ENCODE measurements at places on chromosomes 13 and 19.

DNA sequence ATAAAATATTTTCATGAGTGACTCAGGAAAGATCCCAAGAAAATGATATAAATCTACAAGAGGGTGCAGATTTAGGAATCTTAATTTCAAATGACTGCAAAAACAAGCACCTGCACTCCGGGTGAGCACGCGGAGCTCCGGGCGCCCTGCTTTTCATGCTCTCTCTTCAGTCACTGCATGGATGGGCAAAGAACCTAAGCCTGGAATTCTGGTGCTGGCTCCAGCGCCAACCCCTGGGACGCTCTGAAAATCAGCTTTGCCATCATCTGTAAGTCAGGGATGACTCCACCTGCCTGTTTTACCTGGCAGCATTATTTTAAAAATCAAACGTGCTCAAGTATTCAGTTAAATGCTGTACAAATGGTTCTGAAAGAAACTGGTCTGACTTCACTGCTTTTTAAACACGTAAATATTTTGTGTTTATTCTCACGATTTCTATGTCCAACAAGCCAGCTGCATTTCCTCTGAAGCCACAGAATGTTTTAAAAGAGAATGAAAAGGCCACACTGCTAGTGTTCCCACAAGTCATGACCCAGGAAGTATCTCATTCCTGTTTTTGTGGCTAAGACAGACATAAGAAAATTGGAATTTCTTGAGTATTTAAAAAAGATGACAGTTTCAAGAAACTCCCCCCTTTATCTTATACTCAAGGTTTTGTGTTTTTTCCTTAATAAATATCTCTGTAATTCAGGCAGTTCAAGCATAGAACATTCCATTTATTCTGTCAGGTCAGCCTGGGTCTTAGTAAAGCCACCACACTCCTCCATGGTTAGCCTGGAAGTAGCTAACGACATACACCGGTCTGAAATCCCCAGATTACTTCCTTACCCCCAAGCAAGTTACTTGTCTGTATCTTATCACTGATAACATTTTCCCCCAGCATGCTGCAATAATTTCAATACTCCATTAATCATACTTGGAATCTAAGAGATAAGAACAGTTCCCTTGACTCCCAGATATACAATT, 81.1 kb downstream of the COL4A1 start:
- no peak for DNase-seq

GRCh38 chr13:46297361-46297811, 85.7 kb downstream of the LRRC63 start:
- no peak for DNase-seq

- DNase-seq, result no peak
These were observed 89.0 kb downstream of the CDK8 start for GRCh38 chr13:26342898-26343297.

DNA sequence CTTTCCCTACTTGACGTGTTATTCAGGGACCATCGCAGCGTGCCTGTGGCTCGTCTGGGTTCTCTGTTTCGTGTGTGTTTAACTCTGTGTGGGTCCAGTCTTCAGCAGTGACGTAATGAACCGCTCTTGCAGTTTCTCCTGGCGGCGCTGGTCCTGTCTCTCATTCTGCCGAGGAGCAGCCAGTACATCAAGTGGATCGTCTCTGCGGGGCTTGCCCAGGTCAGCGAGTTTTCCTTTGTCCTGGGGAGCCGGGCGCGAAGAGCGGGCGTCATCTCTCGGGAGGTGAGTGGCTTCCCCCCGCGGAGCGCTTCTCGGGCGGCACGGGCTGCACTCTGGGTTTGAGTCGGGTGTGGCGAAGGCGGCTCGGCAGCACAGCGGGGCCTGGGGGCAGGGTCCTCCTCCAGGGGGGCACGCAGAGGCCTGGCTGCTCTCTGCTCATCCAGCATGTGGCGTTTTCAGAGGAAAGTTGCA, 36.3 kb upstream of the TFDP1 start:
- DNase-seq, result no peak

DNA sequence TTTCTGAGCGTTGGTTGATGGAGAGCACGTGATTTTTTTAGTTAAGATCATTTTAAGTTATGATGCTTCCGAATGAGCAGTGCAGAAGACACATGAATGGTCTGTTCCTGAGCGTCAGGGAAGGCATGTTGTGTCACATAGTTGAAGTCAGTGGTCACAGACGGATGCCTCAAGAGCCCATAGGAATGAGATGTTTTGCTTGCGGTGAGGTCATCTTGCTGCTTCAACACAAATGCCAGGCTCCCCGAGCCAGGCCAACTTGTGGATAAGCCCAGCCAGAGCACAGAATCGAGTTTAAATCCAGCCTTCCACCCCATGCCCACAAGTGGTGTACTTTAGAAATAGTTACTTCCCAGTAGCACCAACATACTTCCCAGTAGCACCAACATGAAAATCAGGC, 5.4 kb downstream of the UPF3A start:
- DNase-seq, result no peak

GRCh38 chr13:71922194-71922593, 55.2 kb upstream of the DACH1 start:
- DNase-seq, result no peak

DNA sequence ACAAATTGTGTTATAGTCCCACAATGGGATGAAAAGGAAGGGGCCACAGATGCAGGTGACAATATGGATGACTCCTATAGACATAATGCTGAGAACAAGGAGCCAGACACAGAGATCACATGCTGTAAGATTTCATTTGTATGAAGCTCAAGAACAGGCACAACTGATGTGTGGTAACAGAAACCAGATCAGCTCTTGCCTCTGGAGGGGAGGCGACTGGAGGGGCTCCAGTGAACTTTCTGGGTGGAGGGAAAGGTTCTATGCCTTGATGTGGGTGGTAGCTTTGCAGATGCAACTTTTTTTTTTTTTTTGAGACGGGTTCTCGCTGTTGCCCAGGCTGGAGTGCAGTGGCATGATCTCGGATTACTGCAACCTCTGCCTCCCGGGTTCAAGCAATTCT, 6.0 kb upstream of the RABAC1 start:
- DNase-seq, result no peak

DNA sequence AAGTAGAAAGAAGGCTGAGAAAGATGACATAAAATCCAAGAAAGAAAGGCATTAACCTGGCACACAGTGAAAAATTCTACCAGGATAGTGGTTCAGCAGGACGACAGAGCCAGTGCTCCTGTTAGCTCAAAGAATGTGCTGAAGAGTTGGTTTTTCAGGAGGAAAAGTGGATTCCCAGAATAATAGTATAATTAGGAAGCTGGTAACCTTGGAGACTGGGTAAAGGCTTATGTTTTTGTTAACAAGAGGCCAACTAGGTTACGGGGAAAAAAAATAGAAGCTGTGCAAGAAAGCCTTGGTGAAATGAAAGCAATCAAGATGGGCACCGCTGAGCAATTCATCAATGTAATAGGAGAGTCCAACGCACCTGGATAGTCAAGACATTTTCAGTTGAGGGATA, 54.7 kb downstream of the SLC15A1 start:
- no peak for DNase-seq

DNA sequence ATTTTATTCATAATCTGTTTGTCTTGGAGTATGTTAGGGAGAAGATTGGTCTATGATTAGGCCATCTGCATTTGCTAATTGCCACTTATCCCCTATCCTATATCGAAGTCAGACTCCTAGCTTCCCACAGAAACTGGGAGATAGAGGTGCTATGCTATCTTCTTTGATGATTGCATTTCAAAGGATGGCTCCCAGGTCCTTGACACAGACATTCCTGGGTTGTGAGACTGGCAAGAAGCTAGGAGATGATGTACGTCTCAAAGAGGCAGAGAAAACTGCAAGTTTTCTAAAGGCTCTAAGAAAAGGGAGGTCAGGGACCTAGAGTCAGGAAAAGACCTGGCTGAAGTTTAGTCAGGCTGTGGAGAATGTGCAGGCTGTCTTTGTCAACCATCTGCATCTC, 1251.9 kb downstream of the PCDH17 start:
- DNase-seq, result no peak

- no peak for DNase-seq
These were observed 6.3 kb upstream of the DNAAF3 start for GRCh38 chr19:55172741-55173140.

- DNase-seq, result no peak
These were observed 370.6 kb downstream of the DIAPH3 start for GRCh38 chr13:59793107-59793506.
